HFFc6 (cell line): ENCODE measurements at places on chromosomes 7 and 10. TPM values are rescaled to one million over a fixed set of nuclear protein-coding genes. Genes with fewer than 3 reads are reported as not detected.

Gene PTPRN2
- 0.17 to 0.27 TPM (median 0.22 TPM) in 3 replicates for total RNA-seq

Gene H2AZ2
- total RNA-seq = 134 and 215 TPM in 2 replicates

Gene FKBP6
- not detected in 2 replicates for total RNA-seq

GRCh38 chr7:110317541-110318265 is 773.2 kb upstream of the LRRN3 start:
- peak; percentile 71 for DNase-seq

- DNase-seq = peak; percentile 68
These were observed 365.7 kb upstream of the SEMA3C start for GRCh38 chr7:81284576-81284975.
